Thoracic aorta (tissue), 2 donors: ENCODE measurements at places on chromosomes 7 and 10.

DNA sequence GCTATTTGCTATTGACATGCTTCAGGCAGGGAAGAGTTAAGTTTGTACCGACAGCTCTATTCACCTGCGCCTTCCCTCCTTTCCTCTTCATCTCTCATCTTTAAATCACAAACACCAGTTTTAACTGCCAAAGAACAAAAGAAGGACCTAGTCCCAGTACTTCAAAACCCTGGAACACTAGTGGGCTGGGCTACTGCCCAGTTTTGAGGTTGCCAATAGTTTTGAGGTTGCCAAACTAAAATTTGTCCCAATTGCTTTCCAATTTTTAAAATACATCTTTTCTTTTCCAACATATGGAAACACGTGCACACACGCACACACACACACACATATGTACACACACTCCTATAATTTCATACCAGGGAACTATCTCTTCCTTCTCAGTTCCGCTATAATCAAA is 130.6 kb upstream of the SLC26A5 start:
- H3K27ac ChIP-seq = no peak overlapping the region
- H3K4me3 ChIP-seq = no peak overlapping the region
- H3K27me3 ChIP-seq = no peaks in the 10 kb centered on the region
- H3K4me1 ChIP-seq = peaks cover 13% of the 10 kb centered on the region
- H3K36me3 ChIP-seq = no peaks in the 10 kb centered on the region

- H3K4me1 ChIP-seq = no peaks in the 10 kb centered on the region
- no peak for DNase-seq
- H3K4me3 ChIP-seq = no peak overlapping the region
- H3K27me3 ChIP-seq = no peaks in the 10 kb centered on the region
- H3K36me3 ChIP-seq = no peaks in the 10 kb centered on the region
Measured at GRCh38 chr10:132254841-132255240, 52.9 kb downstream of the STK32C start.

DNA sequence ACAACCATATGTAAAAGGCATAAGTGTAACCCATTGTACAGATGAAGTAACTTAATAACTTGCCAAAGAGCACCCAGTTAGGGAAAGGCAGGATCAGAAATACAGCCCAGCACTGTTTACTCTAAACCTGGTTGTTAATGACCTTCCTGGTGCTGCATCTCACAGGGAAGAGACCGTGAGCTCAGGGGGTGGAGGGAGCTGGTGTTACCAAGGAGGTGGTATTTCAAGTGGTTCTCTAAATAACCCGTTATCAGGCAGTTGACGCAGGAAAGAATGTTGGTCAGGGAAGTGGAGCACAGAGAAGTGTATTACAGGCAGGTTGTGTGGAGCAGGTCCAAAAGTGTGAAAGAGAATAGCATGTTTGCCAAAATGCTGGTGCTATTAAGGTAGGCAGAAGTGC is 4.4 kb upstream of the ST7 start:
- H3K4me1 ChIP-seq = peaks cover 30% of the 10 kb centered on the region
- H3K27me3 ChIP-seq = no peaks in the 10 kb centered on the region
- peak overlapping the region; percentile 9 for H3K27ac ChIP-seq
- no peaks in the 10 kb centered on the region for H3K36me3 ChIP-seq
- DNase-seq = no peak

DNA sequence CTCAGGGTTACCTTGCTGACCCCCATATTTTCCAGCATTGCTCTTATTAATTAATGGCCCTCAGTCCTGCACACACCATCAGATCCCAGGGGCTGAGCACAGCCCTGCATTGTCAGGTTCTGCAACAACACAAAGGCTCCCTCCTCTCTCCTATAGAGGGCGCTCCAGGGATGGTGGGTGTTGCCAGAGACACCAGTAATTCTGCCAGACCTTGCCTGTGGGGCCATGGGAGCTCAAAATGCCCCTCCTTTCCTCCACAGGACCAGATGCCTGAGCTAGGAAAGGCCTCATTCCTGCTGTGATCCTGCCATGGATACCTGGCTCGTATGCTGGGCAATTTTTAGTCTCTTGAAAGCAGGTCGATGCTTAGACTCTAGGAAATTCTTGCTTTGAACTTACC is 42.8 kb upstream of the PRSS58 start:
- no peaks in the 10 kb centered on the region for H3K4me1 ChIP-seq
- no peak overlapping the region for H3K27ac ChIP-seq
- H3K4me3 ChIP-seq = no peak overlapping the region
- H3K36me3 ChIP-seq = no peaks in the 10 kb centered on the region
- no peaks in the 10 kb centered on the region for H3K27me3 ChIP-seq

DNA sequence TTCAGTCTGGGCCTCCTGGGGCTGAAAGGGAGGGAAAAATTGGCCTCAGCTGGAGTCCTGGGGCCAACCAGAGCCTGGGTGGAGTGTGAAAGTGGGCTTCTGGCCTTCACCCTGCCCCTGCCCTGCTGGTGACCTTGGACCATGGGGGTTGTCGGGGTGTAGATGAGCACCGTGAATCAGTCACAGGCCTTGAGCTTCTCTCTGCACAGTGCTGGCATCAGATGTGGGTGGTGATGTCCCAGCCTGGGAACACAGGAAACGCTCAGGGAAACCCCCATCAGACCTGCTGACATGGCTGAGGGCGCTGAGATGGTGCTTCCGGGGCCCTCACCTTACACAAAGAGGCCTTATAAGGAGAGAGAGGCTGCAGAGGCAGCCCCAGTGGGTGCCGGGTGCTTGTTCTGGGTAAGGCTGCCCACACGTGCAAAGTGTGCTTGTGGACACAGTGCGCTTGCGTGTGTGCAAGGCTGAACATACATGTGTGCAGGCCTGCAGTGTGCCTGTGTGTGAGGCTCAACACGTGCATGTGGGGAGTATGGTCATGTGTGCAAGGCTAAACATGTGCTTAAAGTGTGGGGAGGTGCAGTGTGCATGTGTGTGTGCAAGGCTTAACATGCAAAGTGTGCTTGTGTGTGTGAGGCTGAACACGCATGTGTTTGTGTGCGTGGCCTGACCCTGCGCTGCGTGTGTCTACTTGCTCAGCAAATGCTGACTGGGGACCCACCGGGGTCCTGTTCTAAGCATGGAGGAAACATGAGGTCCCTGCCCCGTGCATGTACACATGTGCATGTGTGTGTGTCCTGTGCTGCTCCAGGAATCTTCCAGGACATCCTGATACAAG is 6.5 kb downstream of the ARPC1B start:
- DNase-seq = no peak
- peaks cover 5% of the 10 kb centered on the region for H3K36me3 ChIP-seq
- peak overlapping the region; percentile 64 for H3K4me3 ChIP-seq
